Cardiac septum (tissue), 1 donor: ENCODE measurements at places on chromosomes 13 and 19.
A peak's percentile ranks its signal among the peaks of the same experiment; 100 is the strongest.

GRCh38 chr13:28449826-28450773 is 44.8 kb downstream of the FLT1 start:
- DNase-seq, result no peak

DNA sequence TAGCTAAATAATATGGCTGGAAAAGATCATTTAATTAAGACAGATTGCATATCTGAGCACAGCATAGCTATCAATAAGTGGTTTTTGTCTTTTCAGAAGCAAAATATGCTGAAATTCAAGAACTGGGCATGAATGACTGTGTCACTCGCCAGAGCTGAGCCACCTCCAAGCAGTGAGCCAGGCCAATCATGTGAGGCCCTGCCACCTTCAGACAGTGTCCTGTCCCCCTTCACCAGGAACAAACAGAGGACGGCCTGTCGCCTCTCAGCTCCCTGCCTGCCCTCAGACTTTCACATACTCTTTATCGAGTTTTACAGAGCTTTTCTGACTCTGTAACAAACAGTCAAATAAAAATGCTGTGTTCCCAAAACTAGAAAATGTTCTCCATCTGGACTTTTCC is 171.0 kb upstream of the TSC22D1 start:
- no peak for DNase-seq

DNA sequence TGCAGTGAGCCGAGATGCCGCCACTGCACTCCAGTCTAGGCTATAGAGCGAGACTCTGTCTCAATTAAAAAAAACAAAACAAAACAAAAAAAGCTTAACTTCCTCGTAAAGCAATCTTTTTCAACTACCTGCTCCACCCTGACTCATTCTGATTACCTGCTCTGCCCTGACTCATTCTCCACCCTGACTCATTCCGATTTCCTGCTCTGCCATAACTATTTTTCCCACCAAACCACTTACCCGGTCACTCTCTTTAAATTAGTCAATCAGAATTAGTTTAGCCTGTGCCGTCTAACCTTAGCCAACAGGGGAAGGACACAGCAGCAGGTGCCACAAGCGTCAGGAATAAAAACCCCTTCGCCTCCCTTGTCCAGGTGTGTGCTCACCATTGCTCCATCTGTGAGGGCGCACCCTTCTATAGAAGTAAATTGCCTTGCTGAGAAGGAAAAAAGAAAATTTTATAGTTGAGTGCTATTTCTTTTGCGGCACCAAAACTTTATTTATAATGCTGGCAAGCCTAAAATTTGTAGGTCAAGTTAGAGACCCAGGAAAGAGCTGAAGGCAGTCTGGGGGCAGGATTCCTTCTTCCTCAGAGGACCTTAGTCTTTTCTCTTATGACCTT is 1.7 kb upstream of the IFT88 start:
- DNase-seq, result no peak

DNA sequence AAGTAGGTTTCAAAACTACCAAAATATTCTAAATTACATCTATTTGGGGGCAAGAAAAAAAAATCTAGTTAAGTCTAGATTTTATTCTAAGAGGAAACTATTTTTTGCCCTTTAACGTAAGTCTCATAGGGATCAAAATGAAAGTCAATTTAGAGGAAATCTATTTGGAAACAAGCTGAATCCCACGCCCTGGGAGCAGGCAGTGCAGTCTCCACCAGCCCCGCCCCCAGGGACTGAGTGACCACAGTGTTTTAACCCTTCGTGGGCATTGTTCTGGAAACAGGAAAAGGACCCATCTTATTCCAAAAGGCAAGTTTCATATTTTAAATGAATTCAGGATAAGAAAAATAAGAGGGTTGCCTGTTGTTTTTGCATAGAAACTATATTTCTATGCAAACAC is 209.7 kb downstream of the SPRY2 start:
- no peak for DNase-seq

- peak; percentile 87 for DNase-seq
These were observed 19.6 kb upstream of the EPHX3 start for GRCh38 chr19:15251749-15252397.
